ENCODE measurements at places on chromosomes 7 and 10. TPM values are rescaled to one million over a fixed set of nuclear protein-coding genes. Genes with fewer than 3 reads are reported as not detected.

The EFCAB10 gene
- total RNA-seq, result not detected

The TNS3 gene
- 43.2 TPM for total RNA-seq

The SUN3 gene
- total RNA-seq, result not detected

The IGFBP3 gene
- total RNA-seq, result 52.3 TPM

The CALHM1 gene
- not detected for total RNA-seq

The PRLHR gene
- not detected for total RNA-seq

The TBRG4 gene
- total RNA-seq, result 82.2 TPM

The SEMA3D gene
- 1.1 TPM for total RNA-seq

The CAMK2B gene
- total RNA-seq, result 87.2 TPM

The SAMD9L gene
- total RNA-seq, result 3.7 TPM

The FGFBP3 gene
- total RNA-seq, result 0.22 TPM

The SLC16A9 gene
- total RNA-seq, result 0.48 TPM

The TAS2R4 gene
- 0.32 TPM for total RNA-seq

The EN2 gene
- 0.11 TPM for total RNA-seq

DNA sequence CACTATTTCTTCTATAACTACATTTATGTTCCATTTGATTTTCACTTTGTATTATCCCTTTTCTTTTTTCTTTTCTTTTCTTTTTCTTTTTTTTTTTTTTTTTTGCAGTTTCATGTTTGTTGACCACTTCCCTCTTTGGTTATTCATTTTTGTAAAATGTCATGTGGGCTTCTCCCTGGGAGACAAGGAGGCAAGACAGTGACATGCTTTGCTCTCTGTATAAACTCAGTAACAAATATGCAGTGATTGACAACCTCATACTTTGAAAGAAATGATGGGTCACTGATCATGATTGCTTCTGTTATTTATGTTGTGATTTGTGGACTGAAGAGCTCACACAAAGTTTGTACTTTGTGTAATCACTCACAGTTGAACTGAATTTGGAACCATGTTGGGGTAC is 90.2 kb upstream of the ABI1 start:
- DNase-seq, result no peak

GRCh38 chr10:114391599-114391998 is 12.7 kb downstream of the AFAP1L2 start:
- no peak for DNase-seq

GRCh38 chr7:74061840-74062539 is 21.6 kb upstream of the LIMK1 start:
- peak; percentile 85 for DNase-seq

- peak; percentile 55 for DNase-seq
These were observed 160.6 kb downstream of the FGFR2 start for GRCh38 chr10:121437596-121437995.

DNA sequence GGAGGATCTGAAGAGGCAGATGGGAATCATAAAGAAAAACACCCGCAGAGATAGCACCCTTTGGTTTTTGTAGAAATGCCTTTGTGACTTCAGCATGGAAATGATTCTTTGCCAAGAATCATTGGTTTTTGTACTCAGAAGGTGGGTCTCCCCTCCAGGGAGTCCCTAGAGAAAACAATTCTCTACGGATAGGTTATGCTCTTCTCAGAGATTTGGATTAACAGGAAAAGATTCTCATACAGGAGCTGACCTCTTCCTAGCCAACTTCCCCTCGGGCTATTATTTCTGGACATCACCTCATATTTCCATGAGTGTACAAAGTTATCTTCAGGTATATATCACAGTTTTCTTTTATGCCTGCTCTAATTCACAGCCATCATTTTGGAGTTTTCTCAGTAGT is 274.2 kb upstream of the HABP2 start:
- no peak for DNase-seq

GRCh38 chr7:120550494-120551048 is 277.6 kb downstream of the KCND2 start:
- DNase-seq, result no peak

DNA sequence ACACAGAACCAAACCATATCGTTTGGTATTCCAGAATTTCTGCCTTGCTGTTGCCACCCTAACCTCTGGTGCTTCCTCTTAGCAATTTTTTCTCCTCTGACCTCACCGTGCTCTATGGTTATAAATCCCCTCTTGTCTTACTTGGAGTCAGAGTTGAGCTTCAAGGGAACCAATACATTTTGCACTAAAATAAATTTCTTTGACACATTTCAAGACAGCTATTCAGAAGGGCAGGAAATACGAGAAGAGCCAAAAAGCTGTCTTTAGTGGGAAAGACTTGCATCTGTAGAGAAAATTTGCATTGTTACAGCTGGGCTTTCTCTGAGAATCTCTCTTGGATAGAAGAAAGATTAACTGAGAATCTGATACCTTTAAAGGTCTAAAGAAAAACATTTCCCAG is 14.5 kb upstream of the AKR1C2 start:
- DNase-seq, result no peak

- DNase-seq, result no peak
These were observed 326.0 kb downstream of the BICC1 start for GRCh38 chr10:58838561-58839208.

DNA sequence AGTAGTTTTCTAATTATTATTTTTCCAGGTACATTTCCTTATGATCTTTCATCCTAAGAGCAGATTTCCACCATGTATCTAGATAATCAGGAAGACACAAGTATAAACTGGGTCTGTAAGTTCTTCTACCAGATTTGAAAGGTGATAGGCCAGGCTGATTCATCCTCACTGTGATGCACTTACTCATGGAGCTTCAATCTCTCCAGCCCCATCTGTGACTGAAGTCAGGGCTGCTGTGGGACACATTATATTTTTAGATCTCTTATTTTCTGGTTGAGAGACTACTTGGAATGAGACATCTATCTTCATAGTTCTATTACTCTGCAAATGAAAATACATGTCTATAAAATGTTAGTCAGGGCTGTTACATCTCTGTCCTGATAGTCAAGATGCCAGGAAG is 85.5 kb upstream of the SLC25A13 start:
- no peak for DNase-seq

DNA sequence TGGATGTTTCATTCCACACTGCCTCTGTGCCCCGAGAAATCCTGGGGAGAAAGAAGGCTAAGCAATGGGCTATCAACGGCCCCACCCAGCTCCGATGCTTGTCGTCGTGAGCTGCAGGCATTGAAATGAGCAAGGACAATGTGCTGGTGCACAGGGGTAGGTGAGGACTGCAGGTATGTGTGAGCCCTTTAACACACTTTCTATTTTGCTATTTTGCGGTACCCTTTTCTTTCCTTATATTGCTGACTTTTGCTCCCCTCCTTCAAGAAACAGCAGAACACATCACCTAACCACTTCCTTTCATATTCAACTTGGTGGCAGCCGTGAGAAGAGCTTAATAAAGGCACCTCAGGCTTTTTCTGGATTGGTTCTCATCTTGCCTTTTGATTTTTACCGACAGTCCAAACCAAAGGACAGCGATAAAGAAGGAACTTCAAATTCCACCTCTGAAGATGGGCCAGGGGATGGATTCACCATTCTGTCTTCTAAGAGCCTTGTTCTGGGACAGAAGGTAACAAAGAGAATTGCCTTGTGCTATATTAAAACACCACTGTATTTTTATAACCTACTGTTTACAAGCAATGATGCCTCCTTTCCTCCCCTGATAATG is 39.2 kb downstream of the AIFM2 start:
- no peak for DNase-seq

- DNase-seq, result no peak
These were observed 266.4 kb upstream of the LYZL1 start for GRCh38 chr10:29022513-29022912.

GRCh38 chr10:99873846-99874245 is 91.4 kb downstream of the ABCC2 start:
- no peak for DNase-seq

- DNase-seq, result no peak
These were observed 377 bp upstream of the POLR1F start for GRCh38 chr7:19709249-19709578.

DNA sequence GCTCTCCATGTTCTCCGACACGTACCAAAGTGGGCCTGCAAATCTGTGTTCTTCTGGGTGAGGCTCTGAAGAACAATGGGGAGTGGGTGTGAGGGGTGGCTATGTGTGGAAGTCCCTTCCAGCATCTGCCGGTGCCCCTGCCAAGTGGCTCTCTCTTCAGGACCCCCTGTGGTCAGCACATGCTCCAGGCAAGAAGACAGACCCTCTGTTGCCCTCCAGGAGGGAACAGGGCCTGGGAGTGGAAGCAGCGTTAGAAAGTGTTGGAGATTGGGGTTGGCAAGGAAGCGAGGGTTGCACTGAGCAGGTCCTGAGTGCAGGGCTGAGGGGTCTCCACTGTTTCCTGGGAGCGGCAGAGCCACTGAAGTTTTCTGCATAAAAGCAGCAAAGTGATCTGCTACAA is 60.5 kb downstream of the EMX2 start:
- no peak for DNase-seq

DNA sequence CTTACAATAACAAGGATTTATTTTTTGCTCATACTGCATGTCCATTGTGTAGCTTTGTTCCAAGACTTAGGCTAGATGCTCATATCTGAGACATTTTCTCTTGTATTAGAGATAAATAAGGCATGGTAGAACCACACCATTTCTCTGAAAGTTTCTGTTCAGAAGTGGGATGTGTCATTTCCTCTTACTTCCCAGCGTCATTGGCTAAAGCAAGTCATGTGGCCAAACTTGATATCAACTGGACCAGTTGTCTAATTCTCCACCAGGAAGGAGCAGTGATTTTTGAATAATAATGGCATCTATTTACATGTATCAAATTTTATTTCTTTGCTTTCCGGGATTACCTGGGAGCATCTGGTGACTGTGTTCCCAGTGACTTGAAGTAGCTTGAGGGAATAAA is 38.3 kb downstream of the AHCYL2 start:
- no peak for DNase-seq

DNA sequence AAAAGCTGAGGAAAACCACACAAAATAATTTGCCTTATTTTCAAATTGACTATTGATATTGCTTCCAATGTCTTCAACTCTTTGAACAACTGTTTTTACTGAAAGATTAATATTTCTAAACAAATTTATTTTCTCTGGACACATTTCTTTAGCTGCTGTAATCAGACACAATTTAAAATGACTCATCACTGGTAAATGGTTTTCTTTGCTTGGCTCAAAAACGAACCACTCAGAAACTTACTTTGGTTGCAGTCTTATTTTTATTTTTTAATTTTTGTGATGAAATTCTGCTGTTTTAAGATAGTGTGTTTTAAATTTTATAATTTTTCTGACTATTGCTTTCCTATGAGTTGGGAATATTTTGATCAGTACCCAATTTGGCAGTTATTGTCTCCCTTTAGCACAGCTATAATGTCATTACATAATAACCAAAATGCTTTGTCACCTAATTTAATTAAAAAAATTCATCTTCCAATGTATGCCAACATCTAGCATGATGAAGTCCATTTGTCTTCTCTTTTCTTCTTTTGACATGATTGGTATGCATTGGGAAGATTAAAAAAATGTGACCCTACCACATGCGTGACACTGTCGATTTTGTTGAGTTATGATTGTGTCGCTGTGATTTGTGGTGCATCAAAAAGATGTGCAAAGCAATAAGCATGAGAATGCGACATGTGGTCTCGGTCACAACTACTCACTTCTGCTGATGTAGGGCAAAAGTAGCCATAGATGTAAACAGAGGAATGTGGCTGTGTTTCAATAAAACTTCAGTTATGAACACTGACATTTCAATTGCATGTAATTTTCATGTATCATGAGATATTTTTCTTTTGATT is 222.3 kb downstream of the SUGCT start:
- no peak for DNase-seq

DNA sequence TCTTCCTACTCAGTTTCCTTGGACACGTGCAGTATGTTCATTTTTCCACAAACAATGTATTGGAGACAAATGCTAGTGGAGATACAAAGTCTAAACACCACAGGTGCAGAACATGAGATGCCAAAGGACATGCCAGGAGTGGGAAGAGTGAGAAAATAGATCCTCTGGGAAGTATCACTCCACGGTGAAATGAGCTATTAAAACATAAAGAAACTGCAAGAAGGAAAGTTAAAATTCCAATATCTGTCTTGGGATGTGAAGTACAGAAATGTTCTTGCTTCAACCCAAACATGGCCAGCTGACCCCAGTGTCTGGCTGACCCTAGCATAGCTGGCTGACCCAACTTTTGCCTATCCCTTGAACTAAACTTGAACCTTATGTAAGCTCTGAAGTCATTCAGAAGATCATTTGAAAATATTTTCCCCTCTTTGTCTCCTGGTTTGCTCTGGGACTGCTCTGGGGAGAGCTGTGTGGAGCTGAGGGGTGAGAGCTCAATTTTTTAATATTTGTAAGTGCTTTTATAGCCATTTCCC is 59.5 kb downstream of the FZD1 start:
- DNase-seq, result no peak

- DNase-seq, result no peak
These were observed 358.5 kb downstream of the RPS24 start for GRCh38 chr10:78392197-78392596.

- DNase-seq, result no peak
These were observed 123.8 kb upstream of the STARD3NL start for GRCh38 chr7:38054199-38054598.

DNA sequence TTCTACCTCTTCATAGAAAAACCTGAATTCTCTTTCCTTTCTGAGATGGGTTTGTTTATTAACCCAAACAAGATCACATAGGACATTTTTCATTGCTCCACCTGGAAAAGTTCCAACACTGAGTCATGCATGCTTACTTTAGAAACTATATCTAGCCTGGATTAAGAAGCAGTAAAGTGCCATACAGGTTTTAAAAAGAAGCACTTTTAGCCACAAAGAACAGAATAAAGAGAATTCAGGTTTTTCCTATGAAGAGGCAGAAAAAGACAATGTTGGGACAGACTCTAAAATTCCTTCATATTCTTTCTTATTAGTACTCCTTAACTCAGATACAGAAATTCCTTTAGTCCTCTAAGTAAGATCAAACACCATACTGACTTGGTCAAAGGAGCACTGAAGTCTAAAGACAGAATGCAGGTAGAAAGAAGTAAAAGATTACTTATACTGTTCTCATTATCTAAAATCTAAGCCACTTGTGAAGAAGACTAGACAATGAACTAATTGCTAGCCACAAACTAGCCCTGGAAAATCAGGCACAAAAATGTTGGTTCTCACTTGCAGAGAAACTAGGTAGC is 241.3 kb downstream of the ANK3 start:
- no peak for DNase-seq

DNA sequence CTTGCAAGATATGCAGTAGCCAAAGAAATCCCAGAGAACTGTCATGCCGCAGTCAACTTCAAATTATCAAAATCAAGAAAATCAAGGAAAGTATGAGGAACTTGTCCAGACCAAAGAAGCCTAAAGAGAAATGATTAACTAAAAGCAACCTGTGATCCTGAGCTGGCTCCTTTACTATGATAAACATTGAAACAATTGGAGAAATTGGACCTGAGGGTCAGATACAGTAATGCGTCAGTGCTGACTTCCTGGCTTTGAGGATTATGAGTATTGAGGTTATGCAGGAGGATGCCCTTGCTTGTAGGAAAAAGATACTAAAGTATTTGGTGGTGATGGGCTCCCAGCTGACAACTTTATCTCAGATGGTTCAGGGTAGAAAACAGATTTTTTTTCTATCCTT is 324.7 kb upstream of the AKR1E2 start:
- no peak for DNase-seq

- DNase-seq, result no peak
These were observed 867.3 kb upstream of the AUTS2 start for GRCh38 chr7:68730964-68731363.

GRCh38 chr7:132580717-132581285 is 4.5 kb upstream of the PLXNA4 start:
- DNase-seq, result peak; percentile 58
